Activated naive CD4-positive, alpha-beta T cell treated with Interleukin-2 at 50 U/mL for 16 hours (primary cell): ENCODE measurements at places on chromosomes 5 and 9.

DNA sequence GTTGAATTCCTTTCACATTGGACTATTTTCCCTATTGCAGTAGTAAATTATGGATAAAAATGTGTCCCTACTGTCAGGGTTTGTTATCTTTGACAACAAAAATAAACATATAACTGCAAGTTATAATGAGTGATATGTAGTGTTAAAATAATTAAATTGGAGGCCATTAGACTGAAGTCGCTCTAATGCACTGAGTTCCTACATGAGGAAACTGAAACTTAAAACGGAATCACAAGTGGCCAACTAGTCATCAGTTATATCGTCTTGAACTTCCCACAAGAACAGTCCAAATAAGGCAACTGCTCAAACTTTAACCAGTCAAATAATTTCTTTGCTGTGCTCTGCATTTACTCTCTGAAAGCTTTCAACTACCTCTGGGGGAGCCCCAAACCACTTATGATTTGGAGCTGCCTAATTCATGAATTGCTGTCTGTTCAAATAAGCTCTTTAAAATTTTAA, 2.1 kb upstream of the IFT74 start:
- no peak for DNase-seq

GRCh38 chr9:98921732-98922131, 22.0 kb upstream of the COL15A1 start:
- no peak for DNase-seq

DNA sequence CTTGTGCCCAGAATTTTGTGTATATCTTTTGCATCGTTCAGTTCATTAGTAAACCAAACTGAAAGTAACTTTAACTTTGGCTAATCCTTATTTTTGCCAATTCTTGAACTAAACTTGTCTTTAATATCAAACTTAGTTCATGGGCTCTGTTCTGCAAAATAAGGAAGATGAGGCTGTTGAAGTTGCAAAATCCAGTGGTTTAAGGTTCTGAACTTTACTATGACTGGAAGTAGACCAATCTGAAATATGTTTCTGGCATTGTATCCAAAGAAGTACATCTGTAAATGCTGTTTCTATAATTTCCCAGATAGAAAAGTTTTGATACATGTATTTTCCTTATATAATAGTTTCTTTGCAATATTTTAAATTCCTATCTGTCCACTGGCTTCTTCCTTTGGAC, 238.1 kb downstream of the CETN3 start:
- no peak for DNase-seq

- DNase-seq, result no peak
Observed at GRCh38 chr5:179257176-179257682, 88.0 kb downstream of the ADAMTS2 start.

DNA sequence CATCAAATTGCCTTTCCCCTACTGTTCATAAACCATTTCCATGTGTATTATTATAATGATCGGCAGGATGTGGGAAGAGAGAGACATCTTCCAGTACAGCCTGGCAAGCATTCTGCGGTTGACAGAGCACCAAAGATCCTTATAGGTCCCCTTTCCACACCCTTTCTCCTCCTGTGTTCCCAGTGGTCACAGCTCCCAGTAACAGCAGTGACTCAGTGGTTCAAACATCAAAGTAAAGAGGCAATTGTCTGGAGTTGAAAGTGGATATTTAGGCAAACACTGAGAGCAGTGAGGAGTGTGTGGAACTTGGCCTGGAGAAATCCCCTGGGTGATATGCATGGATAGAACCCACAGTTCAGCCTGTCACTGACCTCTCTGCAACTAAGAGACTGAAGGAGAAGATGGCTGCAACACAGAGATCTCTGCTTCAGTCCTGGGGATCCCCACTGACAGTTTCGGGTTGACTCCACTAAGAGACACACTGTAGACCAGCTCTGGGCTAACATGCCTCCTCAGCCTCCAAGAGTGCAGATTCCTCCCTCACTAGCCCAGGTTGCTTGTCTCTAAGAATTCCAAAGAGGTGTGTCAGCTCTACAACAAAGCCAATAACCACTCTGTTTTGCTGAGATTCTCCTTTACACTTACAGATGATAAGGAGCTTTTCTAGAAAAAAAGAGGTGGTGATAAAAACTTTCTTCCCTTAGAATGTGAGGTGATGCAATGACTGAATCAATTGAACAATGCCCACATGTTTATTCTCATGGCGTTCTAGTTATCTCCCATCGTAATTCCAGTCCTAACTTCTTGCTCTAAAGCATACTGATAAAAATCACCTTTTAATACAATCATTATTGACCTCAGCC, 94.4 kb upstream of the IL6ST start:
- DNase-seq, result no peak

GRCh38 chr5:179269781-179270543, 75.3 kb downstream of the ADAMTS2 start:
- no peak for DNase-seq

DNA sequence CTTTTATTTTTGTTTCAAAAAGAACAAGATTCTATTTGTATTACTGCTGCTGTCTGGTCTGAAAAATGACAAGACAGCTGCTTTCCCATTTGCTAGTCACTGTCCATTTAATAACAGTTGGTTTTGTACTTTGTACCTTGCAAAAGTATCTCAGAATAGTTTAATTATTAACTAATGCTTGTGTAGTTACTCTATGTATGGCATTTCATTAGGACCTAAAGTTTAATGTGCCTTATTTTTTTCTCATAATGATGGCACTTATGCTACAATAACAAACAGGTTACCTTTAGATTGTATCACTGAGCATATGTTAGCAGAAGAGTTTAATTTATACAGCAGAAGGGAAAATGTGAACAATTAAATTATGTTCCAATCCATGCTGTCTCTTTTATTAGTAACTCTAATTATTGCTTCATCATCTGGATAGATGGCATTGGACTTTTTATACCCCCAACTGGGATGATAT, 134.2 kb downstream of the CDH10 start:
- no peak for DNase-seq

- no peak for DNase-seq
Observed at GRCh38 chr9:136979769-136980587, 2.7 kb downstream of the PTGDS start.

DNA sequence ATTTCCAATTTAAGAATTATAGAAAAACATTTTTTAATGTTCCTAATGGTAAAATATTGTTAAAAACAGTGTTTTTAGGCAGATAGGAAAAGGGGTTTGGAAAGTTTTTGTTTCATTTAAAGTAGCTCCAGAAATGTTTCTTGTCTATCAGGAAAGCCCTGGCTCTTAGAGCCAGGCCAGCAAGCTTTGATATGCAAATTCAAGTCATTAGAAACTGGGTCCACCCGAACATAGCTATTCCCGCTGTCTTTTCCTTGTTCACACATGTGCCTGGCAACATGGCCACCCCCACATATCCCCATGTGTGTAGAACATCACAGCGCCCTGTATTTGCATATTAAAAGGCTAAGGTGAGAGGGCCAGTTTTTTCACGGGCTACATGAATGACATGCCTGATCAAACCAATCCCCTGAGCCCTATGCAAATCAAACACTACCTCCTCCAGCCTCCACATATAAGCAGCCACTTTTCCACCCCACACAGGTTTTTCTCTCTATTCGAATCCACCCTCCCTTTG, 925.3 kb upstream of the CDH10 start:
- DNase-seq, result no peak

DNA sequence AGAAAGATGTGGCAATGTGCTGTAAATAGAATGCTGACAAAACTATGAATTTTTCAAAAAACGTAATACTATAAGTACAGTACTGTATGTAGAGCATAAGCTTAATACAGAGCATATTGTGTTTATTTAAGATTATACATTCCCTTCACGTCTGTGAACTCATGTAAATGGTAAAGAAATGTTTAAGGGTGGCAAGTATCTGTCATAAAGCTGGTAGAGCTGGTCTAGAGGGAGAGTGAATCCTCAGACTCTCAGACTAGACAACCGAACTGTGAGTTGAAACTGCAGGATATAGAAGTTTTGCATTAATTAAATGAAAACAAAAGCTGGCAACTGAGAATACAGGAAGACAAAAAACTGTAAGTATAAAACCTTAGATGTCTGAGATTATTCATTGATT, 87.3 kb upstream of the ANXA1 start:
- no peak for DNase-seq

DNA sequence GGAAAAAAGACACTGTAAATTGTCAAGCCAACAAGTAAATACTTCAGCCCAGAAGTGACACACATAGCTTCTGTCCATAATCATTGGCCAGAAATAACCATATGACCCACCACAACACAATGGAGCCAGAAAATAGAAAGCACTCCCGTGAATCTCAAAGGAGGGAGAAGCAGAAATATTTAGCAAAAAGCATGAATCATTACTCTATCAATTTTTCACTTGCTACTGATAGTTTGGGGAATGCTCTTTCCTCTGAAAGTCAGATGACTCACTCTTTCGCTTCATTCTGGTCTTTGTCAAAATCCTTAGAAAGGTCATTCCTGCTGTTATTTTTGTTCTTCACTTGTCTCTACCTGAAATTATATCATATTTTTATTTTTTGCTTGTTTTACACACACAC, 312.6 kb downstream of the TMEM232 start:
- DNase-seq, result no peak

GRCh38 chr9:18060269-18060934, 413.6 kb upstream of the ADAMTSL1 start:
- DNase-seq, result no peak

DNA sequence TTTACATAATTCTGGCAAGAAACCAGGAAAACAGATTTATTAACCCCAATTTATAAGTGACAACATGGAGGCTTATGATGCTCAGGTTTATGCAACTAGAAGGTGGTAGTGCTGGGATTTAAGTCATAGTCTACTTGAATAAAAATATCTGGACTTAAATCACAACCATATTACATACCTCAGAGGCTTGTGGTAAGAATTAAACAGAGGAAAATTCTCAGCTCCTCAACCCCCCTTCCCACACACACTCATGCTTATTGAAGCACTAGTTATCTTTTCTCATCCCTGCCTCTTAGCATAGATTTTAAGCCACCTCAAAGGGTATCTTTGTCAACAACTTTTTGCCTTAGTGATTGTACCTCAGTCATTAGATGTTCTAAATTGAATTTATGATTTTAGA, 731.0 kb downstream of the PRELID2 start:
- no peak for DNase-seq

DNA sequence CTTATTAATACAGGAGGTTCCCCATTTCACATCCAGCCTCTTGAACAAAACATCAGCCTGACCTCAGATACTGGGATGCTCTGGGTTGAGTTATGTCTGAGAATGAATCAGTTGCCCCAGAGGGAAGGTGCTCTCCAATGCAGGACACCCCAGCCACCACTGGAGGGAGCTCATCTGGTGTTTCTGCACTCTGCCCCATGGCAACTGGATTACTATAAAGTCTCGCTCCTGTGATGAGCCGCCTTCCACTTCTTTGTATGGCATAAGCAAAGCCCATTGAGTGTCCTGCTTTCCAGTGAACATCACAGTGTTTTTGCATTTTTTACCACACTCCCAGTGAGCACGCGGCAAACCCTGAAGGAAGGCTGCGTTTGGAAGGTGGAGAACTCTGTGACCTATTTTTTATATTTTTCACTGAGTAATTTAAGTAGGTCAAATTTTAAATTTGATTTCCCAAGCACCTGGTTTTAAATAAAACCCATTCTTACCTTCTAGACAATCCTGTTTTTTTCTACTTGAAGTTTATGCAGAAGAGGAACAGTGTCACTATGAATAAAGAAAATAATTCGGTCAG, 176.9 kb upstream of the WWC1 start:
- DNase-seq, result peak; percentile 34

DNA sequence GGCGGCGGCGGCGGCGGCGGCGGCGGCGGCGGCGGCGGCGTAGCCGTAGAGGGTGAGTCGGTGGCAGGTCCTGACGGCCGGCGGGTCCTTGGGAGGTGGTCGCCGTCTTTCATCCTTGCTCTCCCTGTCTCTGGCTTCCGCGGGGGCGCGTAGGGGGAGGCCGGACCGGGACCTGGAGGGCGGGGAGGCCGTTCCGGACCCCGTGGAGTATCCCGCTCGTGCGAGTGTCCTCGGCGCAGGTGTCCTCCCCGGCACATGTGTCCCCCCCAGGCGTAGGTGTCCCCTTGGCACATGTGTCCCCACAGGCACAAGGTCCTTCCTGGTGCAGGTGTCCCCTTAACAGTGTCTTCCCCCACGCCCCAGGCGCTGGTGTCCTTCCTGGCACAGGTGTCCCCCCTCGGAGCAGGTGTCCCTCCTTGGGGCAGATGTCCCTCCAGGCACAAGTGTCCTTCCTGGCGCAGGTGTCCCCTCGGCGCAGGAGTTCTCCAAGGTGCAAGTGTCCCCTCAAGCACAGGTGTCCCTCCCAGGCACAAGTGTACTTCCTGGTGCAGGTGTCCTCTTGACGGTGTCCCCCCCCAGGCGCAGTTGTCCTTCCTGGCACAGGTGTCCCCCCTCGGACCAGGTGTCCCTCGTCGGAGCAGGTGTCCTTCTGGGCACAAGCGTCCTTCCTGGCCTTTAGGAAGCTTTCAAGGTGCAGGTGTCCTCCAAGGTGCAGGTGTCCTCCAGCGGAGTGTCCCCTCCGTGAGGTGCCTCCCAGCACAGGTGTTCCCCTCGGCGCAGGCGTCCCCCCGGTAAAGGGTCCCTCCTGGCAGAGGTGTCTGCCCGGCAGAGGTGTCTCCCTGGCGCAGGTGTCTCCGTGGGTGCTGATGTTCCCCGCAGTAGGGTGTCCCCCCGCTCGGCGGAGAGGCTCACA, 519 bp downstream of the EXOC3 start:
- peak; percentile 53 for DNase-seq

DNA sequence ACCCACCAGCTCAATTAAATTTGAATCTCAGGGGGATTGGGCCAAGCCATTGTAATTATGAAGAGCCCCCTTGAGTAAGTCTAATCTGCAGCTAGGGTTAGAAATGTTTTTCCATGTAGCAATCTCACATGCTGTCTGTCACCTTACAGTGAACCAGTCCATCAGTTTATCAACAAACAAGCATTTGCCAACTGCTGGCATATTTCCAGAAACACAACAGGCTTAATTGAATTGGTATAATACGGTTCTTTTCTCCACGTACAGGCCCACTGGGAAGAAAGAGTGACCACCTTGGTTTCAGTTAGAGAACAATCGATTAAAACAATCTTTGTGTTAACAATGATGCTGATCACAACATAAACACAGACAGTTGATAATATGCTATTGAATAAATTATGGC, 67.4 kb downstream of the NSUN2 start:
- DNase-seq, result no peak

DNA sequence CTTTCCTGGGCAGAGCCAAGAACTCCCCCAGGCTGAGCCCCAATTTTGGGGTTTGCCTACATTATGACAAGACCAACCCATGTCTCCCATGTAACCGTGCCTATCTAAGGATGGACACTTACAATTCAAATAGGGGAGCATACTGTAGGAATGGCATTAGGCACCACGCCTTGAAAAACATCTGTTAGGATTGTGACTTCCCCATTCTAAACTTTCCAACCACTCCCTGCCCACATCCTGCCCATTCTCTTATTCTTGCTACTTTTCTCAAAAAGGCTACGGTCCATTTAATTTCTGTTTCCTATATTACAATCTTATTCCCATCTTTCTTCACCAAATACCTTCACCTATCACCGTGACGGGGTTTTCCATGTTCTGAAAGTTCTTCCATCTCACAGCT, 99.2 kb downstream of the LPAR1 start:
- no peak for DNase-seq
